HTR-8/SVneo (cell line): ENCODE measurements at places on chromosomes 12 and 14.
A peak's percentile ranks its signal among the peaks of the same experiment; 100 is the strongest.

DNA sequence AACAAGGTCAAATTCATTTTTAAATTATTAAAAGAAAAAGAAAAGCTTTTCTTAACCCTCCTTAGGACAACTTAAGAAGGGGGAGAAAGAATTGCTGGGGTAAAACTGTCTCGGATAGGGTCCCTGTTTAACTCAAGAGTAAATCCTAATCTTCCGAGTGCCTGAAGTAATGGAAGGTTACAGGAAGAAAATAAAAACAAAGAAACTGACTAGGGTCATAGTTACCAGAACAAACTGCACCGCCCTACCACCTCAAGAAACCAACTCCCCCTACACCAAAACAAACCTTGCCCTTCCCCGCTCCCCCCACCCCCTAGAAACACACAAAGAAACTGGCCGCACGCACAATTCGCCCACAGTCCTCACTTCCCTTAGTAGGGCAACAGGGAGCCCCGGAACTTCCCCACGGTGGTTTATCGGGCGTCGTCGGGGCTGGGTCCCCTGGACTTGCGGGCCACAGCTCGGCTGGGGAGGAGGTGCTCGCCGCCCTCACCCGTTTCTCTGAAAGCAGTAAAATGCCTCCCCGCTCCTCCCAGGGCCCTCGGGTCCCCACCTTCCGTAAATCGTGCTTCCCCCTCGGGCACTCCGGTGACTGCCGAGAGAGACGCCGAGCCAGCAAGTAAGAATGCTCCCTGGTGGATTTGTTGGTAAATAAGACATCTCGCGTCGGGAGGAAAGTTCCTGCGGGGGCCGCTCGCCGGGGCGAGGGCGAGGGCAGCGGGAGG lies 2.4 kb downstream of the SINHCAF start:
- no peak for DNase-seq

GRCh38 chr12:46843811-46844210 lies 18.0 kb upstream of the SLC38A4 start:
- DNase-seq = no peak

DNA sequence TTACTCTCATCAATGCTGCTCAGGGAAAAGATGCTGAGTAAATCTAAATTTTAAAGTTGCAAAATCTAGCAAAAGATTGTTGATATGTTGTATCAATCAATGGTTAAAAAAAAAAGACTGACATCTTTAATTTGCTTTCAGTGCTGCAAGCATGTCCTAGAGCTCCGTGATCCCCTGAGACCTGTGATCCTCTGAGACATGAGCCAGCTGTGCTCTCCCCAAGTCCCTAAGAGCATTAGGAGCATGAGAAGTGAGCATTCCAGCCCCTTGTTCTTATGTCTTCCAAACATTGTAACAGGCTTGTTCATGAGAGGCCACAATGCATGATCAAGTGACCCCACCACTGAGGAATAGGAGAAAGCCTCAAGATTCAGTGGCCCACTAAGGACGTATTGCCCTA lies 116.6 kb downstream of the DAD1 start:
- no peak for DNase-seq

- DNase-seq = no peak
Measured at GRCh38 chr12:34186492-34186891, 164.2 kb downstream of the ALG10 start.

GRCh38 chr12:42921741-42922504 lies 332.4 kb upstream of the PRICKLE1 start:
- no peak for DNase-seq

DNA sequence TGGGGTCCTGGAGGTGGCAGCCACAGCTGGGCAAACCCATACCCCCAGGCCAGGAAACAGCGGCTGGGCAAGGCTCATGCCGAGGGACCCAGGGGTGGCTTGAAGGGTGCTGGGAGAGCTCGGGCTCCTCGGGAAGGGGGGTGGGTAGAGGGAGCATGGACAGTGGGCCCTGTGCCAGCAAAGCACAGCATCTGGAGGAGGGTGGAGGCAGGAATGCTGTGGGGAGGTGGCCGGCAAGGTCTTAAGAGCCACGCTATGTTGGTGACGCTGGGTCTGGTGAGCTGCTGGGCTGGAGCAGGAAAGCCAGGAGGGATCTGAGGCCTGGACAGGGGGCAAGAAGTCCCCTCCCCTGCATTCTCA lies 48.2 kb upstream of the DLK1 start:
- no peak for DNase-seq

GRCh38 chr12:108975024-108975593 lies 45.8 kb downstream of the SVOP start:
- no peak for DNase-seq

- no peak for DNase-seq
Measured at GRCh38 chr12:106113042-106113441, 25.7 kb downstream of the NUAK1 start.

DNA sequence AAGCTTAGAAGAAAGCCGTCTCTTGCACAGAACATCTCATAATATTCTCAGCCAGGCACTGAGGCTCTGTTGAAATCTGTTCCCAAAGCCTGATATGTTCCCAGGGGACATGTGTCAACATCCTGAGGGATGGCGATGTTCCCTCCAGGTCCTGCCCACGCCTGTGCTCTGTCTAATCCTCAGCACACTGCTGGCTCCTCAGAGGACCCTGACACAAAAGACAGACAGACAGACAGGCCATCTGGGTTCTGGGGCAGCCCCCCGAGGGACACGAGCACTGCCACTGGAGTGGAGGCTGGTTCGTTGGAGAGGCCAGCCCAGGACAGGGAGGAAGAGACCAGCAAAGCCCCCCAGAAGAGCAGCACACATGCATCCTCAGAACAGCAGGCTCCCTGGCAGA lies 27.8 kb downstream of the CHGA start:
- no peak for DNase-seq

DNA sequence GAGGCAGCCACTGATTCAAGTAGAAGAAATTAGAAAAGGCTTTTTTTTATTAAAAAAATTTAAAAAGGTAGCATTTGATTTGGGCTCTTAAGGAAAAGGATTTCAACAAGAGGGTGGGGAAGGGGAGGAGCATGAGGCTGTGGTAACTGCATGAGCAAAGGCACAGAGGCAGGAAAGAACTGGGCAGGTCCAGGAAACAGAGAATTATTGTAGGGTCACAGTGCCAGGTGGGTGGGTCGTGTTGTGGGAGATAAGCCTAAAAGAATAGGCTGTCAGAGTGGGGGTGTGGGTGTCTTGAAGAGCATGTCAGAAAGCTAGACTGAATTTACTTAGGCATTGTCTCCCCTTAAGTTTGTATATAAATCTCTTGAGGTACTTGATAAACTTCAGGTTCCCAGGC lies 7.8 kb downstream of the LIMA1 start:
- no peak for DNase-seq

- no peak for DNase-seq
Measured at GRCh38 chr12:76006028-76006925, 25.3 kb downstream of the PHLDA1 start.

- DNase-seq = peak; percentile 25
Measured at GRCh38 chr14:77099425-77100167, 1.5 kb downstream of the CIPC start.

- peak; percentile 22 for DNase-seq
Measured at GRCh38 chr14:34324363-34324795, 137.7 kb downstream of the SPTSSA start.
